ENCODE measurements at places on chromosomes 12 and 14.

DNA sequence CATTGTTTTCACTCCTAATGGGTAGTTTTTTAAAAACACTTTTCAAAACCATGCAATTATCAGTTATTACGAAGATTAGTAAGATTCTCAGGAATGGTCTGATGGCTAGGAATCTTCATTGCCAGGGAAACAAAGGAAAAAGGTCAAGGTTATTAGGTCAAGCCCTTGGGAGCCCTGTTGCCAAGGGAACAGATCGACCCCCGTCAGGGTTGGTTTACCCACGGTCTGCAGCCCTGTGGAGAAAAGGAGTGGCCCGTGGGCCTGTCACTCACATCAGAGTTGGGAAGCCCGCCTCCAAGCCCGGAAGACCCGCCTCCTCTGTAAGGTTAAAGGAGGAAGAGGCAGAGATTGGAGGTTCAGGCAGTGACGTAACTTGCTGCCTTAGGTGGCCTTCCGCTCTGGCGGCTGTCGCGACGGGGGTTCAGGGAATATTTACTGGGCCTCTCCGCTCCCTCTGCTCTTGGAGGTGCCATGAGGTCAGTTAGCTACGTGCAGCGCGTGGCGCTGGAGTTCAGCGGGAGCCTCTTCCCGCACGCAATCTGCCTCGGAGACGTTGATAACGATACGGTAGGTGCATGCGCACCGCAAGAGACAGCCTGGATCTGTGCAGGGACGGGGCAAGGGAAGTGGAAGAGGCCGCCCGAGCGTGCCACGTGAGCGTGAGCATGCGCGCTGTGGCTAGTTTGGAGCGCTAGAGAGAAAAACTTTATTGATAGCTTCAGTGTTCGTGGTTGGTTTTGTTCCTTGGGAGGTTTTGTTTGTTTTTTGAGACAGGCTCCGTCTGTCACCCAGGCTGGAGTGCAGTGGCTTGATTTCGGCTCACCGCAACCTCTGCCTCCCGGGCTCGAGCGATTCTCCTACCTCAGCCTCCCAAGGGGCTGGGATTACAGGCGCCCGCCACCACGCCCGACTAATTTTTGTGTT is at the start of gene ITFG2:
Gene ITFG2 (plus strand): TSS at position 379 of the 924 bp plus-strand sequence. CDS start 93 bp downstream, at position 472.
- peak; percentile 99 for DNase-seq

- no peak for DNase-seq
Observed at GRCh38 chr12:75959060-75959459, 72.5 kb downstream of the PHLDA1 start.

DNA sequence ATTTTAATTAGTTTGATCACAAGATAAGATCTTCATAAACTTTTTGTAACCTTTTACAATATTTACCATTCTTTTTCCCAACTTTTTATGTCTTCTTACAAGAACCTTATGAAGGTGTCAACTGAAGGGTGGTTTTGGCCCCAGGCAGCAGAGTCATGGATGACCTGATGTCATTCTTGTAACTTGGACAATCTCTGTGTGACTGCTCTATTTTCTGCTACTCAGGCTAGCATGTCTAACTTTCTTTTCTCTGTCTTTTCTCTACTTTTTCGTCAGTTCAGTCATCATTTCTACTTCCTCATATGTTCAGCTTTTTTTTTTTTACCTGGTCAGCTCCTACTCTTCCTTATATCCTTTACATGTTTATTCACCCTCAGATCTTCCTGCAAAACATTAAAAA is 150.7 kb upstream of the PTPRQ start:
- no peak for DNase-seq

DNA sequence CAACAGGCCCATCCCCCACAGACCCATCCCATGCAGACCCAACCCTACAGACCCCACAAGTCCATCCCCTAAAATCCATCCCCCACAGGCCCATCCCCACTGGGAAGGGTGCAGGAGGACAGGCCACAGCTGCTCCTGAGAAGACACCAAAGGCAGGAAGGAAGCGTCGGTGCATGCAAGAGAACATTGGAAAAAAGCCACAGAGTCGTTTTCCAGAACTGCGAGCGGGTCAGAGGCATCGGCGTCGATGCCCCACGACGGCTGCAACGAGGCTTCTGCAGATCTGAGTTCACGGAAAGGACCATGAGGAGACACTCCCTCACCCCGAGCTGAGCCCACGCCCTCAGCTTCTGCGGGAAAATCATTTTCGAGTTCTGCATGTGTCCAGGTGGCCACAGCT is 59.6 kb upstream of the GALNT9 start:
- DNase-seq, result no peak

DNA sequence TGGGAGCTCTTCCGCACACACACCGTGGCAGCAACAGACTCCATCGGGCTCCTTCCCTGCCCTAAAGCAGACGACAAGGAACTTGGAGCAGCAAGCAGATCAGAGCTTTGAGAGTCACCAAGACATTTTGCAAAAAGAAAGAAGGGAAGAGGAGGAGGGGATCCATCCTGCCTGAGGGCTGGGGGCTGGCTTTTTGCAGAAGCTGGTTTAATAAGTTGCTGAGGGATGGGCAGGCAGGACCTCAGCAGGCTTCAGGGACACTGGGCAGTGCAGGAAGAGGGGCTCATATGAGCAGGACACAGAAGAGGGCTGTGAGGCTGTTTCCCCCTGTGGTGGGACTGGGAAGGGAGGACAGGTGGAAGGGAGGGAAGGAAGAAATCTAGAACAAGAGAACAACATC is 133.4 kb upstream of the GSC start:
- no peak for DNase-seq

- no peak for DNase-seq
Observed at GRCh38 chr14:45902241-45902640, 649.2 kb upstream of the MIS18BP1 start.

- DNase-seq, result no peak
Observed at GRCh38 chr14:76682367-76682766, 78.9 kb upstream of the VASH1 start.

DNA sequence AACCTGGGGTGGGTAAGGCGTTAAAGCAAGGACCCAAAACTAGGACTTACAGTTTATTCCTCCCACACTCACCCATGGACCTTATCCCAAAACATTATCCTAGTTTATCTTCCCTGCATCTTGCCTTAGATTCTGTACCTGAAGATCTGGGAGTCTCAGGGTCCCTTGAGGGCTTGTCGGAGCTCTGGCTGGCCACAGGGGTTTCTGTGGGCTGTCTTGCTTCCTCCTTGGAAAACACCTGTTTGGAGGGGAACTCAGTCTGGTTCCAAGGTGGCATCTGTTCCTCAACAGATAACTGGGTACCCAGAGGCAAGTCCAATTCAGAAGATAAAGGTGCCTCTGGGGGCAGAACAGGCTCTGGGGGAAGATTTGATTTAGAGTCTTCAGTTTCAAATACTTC is 1.7 kb downstream of the CDCA3 start:
- DNase-seq, result no peak

DNA sequence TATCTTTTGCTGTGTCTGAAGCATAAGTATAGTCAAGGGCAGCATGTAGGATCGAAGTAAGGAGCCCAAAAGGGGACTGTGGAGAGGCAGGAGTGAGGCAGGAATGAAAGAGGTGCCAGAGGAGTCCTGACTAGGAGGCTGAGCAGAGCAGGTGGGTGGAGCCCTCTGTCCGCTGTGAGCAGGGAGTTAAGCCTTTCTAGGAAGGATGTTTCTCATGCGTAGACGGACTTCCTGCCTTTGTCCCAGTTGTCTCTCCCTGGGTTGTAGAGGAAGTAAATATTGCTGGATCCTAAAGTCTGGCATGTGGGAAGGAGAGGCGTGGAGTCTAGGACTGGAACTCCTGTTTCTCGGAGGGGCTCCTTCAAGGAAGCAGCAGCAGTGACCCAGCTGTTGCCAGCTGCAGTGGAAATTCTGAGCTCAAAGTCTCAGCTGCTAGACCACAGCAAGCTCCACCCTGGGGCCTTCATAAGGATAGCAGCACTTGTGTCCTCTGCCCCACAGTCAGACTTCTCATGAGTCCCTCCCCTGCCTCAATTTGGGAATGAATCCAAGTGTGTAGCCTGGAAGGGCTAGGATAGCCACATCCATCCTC is 44.0 kb downstream of the RBMS2 start:
- DNase-seq, result no peak

DNA sequence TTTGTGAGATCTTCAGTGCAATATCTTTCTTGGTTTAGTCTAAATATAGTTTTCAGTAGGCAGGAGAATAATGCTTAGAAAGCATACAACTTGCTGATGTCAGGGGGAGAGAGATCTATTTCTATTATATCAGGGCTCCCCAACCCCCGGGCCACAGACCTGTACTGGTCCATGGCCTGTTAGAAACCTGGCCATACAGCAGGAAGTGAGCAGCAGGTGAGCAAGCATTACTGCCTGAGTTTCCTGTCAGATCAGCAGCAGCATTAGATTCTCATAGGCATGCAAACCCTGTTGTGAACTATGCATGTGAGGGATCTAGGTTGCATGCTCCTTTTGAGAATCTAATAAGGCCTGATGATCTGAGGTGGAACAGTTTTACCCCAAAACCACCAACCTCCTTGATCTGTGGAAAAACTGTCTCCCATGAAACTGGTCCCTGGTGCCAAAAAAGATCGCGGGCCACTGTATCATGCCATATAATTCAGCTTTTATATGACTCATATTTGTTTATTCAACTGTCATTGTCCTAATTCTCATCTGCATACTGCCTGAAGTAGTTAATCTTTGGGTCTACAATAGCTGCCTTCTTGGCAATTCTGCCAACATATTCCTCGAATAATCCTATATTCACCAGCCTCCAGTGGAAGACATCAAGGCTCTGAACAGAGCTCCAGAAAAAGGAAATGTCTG is 163.6 kb upstream of the DYRK2 start:
- no peak for DNase-seq

- DNase-seq, result peak; percentile 21
Observed at GRCh38 chr12:50101663-50102062, 2.1 kb upstream of the GPD1 start.

DNA sequence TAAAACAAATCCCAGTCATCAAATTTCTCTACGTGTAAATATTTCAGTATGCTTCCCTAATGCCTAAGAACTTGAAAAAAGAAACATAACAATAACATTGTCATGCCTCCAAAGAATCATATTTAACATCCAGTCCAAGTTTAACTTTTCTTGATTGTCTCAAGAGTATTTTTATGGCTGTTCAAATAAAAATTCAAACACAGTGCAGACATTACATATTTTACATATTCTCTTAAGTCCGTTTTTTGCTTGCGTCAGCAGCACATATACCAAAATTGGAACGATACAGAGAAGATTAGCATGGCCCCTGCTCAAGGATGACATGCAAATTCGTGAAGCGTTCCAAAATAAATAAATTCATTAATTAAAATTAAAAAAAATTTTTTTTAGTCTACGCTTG is 23.3 kb upstream of the EEA1 start:
- no peak for DNase-seq

DNA sequence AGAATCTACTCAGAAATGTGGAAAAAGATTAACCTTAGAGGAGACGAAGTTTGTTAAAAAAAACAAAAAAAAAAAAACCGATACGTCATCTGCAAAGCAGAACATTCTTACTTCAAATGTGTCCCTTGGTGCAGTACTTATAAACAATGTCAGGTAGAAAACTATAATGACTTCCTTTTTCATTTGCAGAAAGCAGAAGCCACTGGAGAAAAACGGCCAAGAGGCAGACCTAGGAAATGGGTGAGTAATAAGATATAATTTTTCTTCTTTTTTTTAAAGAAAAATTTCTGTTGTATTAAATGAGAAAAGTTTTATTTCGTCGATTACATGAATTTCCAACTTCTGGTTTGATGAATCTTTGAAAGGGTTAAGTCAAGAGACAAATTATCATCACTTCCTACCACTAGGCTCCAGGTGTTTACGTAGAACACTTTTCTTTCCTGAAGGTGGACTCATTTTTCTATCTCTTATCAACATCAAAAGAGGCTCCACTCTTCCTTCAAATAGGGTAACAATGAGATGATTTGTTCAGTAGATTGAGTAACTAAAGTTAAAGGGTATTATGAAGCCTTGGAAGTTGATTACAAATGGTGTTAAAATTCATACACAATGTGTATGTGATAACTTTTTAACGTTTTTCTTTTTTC is 14.2 kb downstream of the HMGA2 start:
- no peak for DNase-seq

- DNase-seq, result no peak
Observed at GRCh38 chr14:24425704-24426103, 3.8 kb downstream of the CBLN3 start.

DNA sequence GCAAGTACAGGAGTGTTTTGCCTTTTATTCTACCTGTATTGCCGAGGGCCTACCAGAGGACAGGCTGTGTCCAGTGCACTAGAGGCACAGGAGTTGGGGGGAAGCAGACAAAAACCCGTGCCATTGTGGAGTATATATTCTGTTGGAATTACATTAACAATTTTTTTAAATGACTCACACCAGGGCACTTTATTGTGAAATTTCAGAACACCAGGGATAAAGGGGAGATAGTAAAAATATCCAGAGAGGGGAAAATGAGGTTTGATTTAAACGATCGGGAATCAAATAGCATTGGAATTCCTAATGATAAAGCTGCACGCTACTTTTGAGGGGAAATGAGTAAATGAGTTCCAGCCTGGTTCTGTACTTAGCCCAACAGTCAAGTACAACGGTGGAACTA is 123.2 kb downstream of the PELI2 start:
- DNase-seq, result no peak

GRCh38 chr12:6215932-6216494 is 15.8 kb downstream of the CD9 start:
- no peak for DNase-seq

DNA sequence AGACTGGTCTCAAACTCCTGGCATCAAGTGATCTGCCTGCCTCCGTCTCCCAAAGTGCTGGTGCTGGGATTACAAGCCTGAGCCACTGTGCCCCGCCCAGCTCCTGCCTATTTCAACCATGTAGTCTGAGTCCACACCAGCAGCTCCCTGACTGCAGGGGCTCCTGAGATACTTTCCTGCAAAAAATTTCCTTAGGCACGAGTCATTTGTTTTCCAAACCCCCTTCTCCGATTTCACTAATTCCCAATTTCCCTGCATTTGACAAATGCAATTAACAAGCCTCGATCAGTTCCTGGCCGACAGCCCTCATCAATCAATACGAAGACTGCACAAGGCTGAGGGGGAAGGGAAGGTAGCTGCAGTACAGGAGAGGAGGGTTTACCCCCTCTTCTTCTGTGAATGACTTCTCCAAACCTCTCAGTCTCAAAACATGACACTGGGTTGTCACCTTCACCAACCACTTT is 10.1 kb downstream of the PSMB5 start:
- DNase-seq, result no peak

GRCh38 chr12:47888153-47888819 is 16.5 kb downstream of the VDR start:
- no peak for DNase-seq

- DNase-seq, result no peak
Observed at GRCh38 chr14:92578511-92578910, 64.9 kb downstream of the RIN3 start.

- DNase-seq, result no peak
Observed at GRCh38 chr12:39873065-39873464, 232.8 kb downstream of the SLC2A13 start.

DNA sequence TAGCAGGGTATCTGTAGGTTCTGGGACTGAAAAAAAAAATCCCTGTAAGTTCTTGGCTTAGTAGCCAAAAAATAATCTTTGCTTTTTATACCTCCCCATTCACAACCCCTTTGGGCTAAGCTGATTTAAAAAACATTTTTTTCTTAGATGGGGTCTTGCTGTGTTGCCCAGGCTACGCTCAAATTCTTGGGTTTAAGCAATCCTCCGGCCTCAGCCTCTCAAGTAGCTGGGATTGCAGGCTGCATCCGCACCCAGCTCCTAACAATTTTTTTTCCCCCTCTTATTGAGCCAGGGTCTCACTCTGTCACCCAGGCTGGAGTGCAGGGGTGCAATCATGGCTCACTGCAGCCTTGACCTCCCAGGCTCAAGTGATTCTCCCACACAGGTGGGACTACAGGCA is 9.1 kb upstream of the ISM2 start:
- DNase-seq, result no peak
